Activated CD8-positive, alpha-beta memory T cell treated with anti-CD3 and anti-CD28 coated beads for 48 hours (primary cell): ENCODE measurements at places on chromosomes 3 and 15.

DNA sequence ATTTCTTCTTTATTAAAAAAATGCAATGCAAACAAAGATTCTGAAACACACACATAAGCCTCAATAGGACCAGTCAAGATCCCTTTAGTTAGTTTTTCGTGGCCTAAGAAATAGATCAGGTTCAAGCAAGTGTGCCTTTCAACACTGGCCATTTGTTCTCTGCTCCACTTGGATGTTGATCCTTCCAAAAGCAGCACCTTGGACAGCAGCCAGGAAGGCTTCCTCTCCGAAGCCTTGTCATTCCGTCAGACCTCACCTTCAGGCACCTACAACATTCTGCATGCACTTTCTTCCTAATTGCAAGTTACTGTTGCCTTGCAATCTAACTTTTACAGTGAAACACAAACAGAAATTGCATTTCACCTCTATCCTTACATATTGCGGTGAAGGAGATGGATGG lies 155.9 kb upstream of the FEZF2 start:
- no peak for DNase-seq

GRCh38 chr3:178459038-178459410 lies 77.2 kb upstream of the KCNMB2 start:
- DNase-seq = no peak

- no peak for DNase-seq
Measured at GRCh38 chr15:67783303-67783702, 42.0 kb upstream of the SKOR1 start.

DNA sequence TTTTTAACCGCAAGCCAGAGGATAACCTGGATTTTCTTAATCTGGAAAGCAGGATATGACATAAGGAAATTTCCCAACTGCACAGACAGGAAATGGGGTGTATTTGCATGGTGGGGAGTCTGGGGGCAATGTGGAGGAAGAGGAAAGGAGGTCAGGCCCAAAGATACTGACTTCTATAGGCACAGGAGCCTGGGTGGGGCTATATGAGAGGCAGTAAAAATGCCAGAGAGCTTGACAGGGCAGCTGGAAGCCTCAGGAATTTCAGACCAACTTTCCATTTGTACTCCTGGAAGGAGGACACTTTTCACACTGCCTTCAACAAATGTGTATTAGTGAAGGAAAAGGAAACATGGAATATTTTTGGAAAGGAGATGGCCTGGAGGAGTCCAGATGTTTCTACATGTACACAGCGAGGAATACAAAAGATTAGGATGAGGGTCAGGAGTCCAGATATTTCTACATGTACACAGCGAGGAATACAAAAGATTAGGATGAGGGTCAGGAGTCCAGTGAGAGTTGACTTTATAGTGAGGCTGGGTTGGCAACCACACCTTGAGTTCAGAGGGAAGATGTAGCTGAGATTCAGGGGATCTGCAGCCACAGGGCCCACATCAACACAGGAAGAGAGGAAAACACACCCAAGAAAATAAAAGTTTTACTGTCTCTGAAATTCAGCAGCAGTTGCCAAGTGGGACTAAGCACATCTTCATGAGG lies 111.9 kb upstream of the PTPRG start:
- DNase-seq = no peak

DNA sequence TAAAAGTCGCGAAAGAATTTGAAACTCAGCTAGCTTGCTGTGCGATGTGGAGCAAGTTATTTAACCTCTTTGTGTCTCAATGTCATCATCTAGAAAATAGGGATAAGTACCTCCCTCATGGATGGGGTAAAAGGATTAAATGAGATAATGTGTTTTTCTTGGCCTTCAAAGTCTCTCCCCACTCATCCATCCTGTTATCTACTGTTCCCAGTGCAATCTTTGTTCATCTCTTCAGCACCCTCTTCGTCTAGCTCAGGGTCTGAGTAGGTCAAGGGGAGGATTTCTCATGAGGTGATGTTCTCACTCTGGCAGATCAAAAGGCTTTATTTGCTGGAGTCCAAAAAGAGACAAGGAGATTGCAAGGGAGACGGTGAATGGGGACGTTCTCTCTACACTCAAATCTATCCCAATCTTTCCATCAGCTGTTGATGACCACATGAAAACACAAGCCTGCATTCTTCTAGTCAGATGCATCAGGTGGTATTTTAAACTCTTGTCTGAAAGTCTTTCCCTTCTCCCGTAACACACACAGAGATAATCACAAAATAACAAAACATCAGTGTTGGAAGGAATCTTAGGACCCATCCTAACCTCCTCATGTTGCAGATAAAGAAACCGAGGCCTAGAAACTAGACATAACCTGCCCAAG lies 1.3 kb downstream of the MESD start:
- no peak for DNase-seq

GRCh38 chr3:87792534-87793336 lies 266.1 kb downstream of the CGGBP1 start:
- no peak for DNase-seq

DNA sequence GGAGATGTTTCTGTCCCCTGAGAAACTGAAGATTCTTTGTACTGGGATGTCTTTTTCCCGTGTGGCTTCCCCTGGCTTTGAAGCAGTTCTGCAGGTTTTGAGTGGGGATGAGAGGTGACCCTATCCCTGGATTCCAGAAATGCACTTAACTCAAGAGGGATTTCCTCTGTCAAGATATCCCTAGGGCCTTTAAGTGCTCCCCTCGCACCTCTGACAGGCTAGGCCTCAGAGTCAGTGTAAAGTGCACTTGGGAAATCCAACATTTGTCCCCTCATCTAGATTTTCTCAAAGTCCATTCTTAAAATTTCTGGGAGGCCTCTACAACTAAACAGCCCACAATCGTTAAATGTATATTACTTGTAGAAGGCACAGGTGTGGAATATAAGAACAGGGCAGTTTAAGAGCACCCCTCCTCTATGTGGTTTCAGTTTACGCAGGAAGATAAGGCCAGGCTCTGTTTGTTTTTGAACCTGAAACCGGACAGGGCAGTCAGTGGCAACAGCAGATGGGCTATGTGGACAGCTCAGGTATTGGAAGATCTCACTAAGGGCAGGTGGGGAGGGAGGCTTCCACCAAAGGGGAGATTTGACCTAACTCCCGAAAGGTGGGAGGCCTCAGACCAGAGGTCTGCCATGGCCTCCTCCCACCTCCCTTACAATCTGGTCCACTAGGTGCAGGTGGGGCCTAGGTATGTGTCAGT lies 4.8 kb downstream of the C3orf52 start:
- no peak for DNase-seq

DNA sequence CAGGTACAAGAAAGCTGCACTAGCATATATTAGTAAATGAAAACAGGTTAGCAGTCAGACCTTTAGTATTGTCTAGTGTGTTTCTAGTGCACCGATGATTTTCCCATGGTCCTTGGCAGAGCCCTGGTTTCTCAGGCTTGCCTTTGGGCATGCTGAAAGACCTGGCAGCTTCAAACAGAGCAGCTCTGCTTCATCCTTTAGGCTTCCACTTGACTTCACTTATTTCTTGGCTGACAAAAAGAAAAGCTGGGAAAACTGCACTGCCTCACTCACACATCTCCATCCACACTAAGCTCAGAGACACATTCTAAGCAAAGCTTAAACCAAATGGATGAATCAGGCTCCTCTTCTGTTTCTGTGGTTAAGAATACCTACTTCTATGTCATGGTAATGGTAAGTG lies 374.8 kb upstream of the PDZRN3 start:
- no peak for DNase-seq

- DNase-seq = no peak
Measured at GRCh38 chr3:10376353-10376752, 55.4 kb upstream of the SEC13 start.

- no peak for DNase-seq
Measured at GRCh38 chr15:68195336-68196112, 9.6 kb downstream of the CALML4 start.

DNA sequence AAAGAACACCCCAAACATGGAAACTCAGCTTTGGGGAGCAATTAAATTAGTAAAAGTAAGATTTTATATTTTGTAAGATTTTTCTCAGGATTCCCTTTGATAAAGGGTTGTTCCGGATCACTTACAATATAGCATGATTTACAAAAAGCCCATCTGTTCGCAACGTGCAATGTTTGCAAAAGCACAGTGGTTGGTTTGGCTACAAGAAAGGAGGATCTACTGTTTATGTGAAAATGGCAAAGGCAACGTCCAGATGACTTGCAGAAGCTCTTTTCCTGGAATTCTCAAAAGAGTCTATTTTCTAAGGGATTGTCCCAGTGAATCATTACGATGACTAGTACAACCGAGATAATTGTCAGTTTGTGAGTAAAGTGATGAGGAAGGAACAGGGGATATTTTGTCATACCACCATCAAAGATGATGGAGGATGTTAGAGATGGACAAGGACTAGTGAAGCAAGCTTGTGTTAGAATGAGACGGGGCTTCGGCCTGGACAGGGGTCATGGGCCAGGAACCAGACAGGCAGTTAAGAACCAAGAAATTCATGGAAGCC lies 71.6 kb downstream of the CRYGS start:
- DNase-seq = no peak

DNA sequence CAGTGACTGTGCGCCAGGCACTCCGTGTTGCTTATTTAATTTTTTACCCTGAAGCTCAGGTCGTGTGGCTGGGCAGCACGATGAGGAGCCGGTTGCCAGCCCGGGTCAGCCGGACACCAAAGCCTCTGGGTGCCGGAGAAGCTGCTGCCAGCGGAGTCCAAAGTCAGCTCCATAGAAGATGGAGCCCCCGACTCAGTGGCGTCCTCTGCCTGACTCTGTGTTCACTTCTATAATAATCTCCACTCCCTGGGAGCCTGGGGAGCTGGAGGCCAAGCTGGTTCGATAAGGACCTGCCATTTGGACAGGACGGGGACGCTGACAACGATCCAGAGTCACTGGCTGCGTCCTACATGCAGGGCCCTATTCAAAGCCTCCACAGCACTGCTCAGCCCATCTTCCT lies 78.6 kb downstream of the VGLL4 start:
- DNase-seq = no peak

GRCh38 chr15:67865331-67865730 lies 25.5 kb upstream of the RNU6-1 start:
- DNase-seq = no peak

DNA sequence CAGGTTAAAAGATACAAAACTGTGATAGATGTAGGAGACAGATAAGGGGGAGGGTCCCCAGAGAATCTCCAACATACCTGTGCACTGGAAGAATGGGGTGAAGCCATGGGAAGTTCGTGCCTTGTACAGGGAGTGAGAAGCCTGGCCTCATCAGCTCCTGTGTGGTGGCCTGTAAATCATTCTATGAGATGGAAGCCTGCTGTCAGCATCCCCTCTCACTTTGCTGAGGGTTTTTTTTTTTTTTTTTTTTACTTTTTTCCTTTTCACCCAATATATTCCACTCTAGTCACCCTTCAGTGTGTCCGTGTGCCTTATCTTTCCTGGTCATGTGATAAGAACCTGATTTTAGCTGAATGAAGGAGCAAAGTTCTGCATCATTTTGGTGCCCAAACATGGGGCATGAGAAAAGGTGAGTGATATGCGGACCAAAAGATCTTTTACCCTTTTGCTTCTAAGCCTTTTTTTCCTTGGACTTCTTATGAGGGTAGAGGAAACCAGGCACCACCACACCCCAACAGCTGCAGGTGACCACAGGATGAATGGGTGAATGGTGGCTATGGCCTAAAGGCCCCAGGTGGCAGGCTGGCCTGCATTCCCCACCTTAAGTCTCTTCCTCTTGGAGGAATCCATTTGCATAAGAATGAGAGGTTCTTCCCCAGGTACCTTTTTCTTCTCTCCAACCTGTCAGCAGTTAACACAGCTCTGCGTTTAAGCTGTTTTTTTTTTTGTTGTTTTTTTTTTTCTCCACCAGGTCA lies 1345.0 kb downstream of the NSUN3 start:
- DNase-seq = no peak

DNA sequence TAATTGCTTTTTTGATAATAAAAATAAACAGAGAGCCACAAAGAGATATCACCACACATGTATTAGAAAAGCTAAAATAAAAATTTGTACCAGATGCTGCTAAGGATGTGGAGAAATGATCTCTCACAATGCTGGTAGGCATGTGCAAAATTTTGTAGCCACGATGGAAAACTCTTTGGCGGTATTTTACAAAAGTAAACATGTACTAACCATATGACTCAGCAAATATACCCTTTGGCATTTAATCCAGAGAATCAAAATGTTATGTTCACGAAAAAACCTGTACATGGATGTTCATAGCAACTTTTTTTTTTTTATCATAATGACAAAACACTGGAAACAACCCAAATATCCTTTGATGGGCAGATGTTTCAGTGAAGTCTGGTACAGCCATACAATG lies 261.2 kb downstream of the LPP start:
- no peak for DNase-seq

DNA sequence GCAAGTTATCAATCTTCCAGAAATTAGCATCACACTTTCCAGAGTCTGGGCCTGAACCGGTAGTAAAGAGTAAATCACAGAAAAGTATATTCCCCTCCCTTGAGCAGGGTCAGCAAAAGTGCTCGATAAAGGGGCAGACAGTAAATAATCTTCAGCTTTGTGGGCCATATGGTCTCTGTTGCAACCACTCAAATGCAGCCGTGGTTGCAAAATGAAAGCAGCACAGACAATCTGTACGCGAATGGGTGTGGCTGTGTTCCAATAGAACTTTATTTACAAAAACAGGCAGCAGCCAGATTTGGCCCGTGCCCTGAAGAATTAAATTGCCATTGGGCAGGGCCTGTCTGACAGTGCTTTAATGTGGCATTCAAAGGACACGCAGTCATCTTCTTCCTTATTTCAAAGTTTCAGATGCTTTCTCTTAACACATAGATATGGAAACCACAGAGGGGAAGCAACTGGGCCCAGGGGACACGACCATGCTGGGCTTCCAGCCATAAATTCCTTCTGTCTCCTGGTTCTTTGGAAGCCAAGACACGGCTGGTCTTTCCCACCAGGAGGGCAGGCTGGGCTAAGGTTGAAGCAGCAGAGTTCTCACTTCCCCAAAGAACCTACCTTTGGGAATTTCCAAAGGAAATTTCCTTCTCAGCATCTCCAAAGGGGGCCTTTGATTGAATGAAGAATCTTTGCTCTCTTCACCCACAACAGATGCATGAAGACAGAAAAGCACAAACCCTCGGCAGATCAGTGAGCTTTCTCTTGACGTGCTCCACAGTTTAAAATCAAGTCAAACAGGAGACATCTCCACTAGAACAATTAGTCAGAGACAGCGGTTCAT lies 489.8 kb upstream of the PROK2 start:
- DNase-seq = no peak

DNA sequence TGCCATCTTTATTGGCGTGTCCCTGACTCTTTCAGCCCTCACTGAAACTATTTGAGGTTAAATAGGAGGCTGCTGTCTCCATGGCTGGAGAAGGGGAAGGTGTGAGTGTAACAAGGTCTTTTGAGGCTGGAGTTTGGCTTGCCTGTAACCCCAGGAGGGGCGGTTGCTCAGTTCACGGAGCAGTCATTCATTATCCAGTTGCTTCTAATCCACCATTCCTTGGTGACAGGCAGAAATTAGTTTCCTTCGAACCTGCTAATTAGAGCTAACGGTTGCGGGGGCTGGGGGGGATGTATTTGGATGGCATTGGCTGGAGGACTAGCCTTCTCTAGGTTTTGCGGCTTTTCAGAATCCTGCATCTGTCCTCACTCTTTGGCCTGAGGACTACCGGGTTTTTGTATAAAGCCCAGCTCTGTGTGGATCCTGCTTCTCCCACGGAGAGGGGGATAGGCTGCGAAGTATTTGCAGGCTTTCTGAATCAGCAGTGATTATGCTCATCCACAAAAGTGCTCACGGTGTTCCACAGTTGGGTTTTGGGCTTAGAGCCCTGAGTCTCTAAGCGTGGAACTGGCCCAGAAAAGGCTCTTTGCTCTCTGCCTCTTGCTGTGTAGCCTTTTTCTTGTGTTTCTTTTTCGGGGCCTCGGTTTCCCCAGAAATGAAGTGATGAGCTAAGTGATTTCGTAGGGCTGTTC lies 18.6 kb downstream of the FGD5 start:
- DNase-seq = no peak

- DNase-seq = no peak
Measured at GRCh38 chr15:57873564-57874209, 167.2 kb downstream of the POLR2M start.
